ENCODE measurements at places on chromosomes 16 and 17.
A peak's percentile ranks its signal among the peaks of the same experiment; 100 is the strongest.

GRCh38 chr17:76543826-76544545 lies 4.1 kb downstream of the PRCD start:
- DNase-seq = no peak

DNA sequence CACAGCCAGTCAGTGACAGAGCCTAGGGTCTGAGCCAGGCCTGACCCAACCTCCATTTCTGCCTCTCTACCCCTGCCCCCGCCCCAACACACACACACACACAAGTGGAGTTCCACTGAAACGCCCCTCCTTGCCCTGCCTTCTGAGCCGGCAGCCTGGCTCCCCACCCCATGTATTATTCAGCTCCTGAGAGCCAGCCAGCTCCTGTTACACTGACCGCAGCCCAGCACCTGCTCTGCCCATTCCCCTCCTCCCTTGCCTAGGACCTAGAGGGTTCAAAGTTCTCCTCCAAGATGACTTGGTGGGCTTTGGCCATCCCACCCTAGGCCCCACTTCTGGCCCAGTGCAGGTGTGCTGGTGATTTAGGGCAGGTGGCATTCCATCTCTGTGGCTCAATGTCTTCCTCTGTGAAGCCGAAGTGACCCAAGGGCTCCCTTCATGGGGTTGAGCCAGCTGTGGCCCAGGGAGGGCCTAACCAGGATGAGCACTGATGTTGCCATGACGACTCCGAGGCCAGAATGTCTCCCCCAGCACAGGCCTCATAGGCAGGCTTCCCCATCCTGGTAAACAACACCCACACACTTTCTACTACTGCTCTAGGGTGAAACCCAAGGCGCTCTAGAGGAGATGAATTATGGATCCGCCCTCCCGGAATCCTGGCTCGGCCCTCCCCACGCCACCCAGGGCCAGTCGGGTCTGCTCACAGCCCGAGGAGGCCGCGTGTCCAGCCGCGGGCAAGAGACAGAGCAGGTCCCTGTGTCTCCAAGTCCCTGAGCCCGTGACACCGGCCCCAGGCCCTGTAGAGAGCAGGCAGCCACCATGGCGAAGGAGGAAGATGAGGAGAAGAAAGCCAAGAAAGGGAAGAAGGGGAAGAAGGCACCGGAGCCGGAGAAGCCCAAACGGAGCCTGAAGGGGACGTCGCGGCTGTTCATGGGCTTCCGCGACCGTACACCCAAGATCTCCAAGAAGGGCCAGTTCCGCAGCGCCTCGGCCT lies 9.7 kb downstream of the MYO15A start:
- DNase-seq = no peak

GRCh38 chr16:4624827-4625559 lies 367 bp downstream of the MGRN1 start:
- peak; percentile 79 for DNase-seq

DNA sequence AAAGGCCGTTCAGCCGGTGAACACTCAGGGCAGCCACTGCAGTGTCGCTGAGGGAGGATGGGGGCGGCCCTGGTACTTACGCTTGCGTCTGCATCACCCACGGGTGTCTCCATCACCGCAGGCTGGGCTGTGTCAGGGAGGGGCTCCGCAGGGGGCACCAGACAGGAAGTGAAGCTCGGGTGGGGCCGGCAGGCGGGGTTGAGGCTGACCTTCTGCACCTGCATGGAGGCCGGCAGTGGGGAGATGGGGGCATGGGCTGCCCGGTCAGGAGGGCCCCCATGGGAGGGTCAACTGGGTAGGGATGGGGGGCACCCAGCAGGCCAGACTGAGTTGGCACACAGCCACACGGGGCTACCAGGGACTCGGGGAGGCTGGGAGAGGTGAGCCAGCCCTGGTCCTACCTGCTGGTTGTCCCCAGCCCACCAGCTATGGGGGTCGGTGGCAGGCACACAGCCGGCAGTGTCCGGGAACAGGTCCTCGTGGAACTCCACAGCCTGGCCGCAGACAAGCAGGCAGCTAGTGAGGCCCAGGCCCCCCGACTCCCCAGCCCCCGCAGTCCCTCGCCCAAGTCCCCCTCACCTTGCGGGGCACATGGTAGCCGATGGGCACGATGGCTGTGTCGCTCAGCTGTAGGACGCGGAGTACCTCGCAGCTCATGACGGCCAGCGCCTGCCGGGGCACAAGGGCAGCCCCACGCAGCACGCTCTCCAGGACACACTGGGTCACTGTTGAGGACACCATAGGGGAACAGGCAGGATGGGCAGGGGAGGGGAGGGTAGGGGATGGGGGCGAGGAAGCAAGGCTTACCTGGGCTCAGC lies 7.2 kb upstream of the VASN start:
- no peak for DNase-seq

GRCh38 chr17:30235386-30236296 lies at the start of gene SLC6A4:
Gene SLC6A4, minus strand, starts transcription at chr17:30235697. Its CDS starts 13,739 bp downstream, at chr17:30221958.
- DNase-seq = no peak

GRCh38 chr16:89275284-89275584 lies 57.7 kb downstream of the ZNF778 start:
- DNase-seq = no peak

DNA sequence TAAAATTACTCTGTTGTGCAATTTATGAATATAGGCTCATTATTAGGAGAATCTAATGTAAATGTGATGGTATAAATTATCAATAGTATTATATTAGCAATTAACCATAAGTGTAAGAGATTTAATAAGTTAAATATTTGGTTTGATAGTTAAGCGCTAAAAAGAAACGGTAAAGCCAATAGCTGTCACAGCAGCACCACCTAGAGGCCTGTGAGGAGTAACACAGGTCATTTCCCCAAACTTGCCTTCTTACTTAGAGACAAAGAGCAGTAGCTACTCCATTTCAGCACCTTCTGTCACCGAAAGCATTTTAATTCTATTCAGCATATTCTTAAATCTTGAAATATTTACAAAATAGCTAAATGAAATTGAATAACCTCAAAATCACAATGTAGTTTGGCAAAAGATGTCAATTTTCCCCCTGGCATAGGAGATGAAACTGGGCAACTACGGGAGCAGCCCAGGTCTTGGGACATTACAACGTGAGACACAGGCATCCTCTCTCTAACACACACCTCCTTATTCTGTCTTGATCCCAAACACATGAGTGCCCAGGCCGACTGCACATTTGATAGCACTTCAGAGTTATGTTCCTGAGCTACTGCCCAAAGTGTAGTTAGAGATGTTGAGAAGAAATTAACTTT lies 14.3 kb upstream of the DYNLRB2 start:
- peak; percentile 23 for DNase-seq

DNA sequence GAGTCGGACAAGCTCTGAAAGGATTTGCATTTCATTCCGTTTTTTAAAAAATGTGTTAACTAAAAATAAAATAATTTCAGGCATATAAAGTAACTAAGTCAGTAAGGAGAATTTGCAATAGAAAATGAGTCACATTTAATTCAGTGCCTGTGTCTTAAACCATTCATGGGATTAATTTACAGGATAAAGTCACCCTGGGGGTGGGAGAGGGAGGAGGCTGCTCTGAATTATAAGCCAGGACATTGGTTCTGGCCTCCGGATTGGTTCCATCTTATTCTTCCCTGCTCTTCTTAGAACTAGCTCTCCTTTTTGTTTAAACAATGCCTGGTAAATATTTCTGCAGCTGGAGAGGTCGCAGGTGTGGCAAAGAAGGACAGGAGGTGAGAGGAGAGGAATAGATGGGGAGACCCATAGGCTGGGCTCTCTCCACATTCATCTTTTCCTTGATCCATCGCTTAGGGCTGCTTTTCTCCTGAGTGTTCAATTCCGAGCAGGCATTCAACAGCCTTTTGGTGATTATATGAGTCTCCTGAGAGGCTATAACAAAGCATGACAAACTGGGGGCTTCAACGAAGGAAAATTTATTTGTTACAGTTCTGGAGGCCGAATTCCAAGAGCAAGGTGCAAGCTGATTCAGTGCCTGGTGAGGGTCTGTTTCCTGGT lies 319.2 kb downstream of the PHKB start:
- no peak for DNase-seq

DNA sequence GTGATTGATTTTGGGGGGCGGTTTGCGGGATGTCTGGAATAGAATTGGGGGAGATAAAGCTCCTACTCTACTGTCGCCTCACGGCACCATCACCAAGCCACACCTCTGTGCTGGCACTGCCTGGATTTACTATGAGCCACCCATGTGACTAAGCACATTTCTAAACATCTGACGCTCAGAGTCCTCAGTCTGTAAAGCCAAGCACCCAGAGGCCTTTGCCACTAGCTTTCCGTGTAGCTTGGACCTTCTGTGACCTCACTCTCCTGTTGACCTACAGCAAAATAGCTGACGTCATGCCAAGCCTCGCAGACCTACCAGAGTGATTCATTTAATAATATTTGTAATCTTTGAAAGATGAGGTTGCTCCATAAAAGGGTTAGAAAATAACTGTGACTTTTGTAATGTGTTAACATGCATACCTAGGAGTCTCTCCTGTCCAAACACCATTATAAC lies 38.5 kb upstream of the MYOCD start:
- DNase-seq = no peak

DNA sequence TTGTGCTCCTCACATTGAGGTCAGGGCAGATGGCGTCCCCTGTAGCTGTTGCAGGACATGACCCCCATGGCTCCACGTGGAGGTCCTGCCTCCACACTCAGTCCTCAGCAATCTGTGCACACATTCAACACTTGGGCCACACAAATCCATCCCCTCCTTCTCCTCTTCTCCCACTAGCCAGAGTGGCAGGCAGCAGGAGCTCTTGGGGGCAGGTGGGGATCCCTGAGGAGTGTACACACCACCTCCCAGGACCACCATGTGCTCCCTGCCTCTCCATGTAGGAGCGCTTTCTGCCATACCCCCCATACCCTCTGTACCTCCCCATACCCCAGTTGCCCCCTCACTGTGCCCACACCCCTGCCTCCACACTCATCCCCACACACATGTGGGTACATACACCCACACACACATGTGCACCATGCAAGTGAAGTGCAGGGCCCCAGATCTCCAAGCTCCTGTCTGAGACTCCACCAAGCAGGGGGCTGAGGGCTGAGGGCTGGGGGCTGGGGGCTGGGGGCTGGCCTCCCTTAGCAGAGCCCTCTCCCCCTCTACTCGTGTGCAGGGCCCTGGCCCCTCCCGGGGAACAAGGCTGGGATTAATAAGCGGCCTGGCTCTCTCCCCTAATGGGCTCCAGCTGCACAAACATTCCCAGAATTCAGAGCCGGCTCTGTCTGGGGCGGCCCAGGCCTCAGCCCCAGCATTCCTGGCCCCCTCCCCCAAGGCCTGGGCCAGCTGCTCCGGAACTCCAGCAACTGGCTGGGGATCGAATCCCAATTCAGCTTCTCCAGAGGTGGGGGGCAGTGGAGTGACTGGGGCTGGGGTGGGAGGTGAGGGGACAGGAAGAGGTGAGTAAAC lies 48.2 kb upstream of the MEIOC start:
- no peak for DNase-seq

- DNase-seq = no peak
Measured at GRCh38 chr17:5000237-5000639, 2.5 kb downstream of the KIF1C start.

GRCh38 chr17:70859829-70860228 lies 690.5 kb downstream of the KCNJ2 start:
- no peak for DNase-seq

DNA sequence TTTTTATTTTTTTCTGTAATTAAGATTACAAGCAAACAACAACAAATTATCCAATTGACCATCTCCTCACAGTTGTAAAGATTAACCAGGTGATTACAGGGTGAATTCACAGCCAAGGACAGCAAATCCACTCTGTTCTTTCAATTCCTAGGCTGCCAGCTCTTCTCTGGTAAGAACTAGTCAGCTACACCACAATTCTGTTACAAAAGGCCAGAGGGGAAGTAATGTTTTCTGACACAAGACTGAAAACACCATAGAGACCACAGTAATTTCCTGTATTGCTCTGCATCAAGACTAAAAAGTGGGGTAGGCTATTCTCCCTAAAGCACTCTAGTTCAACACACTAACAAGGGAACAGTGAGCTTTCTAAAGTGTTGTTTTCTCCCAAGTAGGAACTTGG lies 10.6 kb downstream of the CA10 start:
- no peak for DNase-seq

DNA sequence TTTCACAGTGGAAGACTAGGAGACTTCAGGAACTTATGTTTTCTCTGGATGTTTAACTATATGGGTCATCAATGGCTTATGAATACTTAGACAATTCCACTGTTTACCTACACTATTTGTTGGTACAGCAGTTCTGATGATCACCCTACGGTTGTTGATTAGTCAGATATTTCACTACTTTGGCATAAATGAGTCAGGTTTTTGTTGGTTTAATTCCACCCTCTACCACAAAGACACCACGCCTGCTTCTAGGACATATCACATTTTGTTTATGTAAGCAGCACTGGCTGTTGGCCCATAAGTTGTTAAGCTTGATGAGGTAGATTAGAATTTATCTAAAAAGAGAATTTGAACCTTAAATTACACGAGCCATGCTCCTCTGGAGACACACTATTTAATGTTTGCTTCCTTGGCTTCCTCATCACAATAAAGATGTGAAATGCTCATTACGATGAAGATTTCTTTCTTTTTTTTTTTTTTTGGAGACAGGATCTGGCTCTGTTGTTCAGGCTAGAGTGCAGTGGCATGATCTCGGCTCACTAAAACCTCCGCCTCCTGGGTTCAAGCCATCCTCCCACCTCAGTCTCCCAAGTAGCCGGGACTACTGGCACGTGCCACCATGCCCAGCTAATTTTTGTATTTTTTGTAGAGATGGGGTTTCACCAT lies 4.3 kb downstream of the GDE1 start:
- no peak for DNase-seq

DNA sequence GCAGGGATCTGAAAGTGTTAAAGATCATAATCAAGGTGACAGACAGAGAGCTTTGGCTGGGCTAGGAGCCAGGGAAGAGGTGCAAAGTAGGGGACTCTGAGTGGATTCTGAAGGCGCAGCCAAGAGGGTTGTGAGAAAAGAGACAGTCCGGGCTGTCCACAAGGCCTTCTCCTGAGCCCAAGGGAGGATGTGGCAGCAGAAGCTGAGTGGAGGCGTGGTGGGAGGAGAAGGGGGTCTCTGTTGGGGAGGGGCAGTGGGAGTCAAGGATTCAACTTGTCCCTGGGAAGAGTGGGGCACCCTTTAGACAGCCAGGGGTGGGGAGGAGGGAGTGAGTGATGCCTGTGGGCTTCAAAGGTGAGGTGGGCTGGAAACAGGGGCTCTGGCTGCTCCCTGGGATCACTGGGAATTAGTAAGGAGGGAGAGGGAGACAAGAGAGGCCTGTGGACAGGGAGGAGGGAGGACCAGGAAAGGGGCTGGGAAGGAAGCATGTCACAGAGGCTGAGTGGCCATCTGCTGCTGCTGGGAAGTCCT lies 10.6 kb downstream of the CES1 start:
- no peak for DNase-seq

GRCh38 chr16:84975066-84975465 lies 36.3 kb downstream of the ZDHHC7 start:
- no peak for DNase-seq

DNA sequence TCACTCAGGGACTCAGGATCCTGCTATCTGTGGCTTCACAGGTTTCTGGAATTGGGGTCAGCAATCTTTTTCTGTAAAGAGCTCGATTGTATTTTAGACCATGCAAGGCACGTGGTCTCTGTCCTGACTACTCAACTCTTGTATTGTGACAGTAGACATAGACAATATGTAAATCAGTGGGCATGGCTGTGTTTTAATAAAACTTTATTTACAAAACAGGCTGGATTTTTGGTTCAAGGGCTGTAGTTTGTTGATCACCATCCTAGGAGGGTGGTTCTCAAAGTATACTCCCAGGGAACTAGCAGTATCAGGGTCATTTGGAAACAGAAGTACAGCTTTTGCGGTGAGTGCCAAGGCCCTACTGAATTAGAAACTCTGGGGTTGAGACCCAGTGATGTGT lies 108.2 kb upstream of the CRHR1 start:
- DNase-seq = no peak

Measured in activated T-cell treated with anti-CD3 and anti-CD28 coated beads for 48 hours (primary cell).